ENCODE measurements at places on chromosomes 1 and 21. TPM values are rescaled to one million over a fixed set of nuclear protein-coding genes. Genes with fewer than 3 reads are reported as not detected.

The TTC39A gene
- 11.6 TPM for total RNA-seq

The DNALI1 gene
- 4.0 TPM for total RNA-seq

The NECTIN4 gene
- not detected for total RNA-seq

The TSSK3 gene
- total RNA-seq = 3.7 TPM

The LCE3D gene
- total RNA-seq = not detected

The AMY1A gene
- not detected for total RNA-seq

The GPATCH2 gene
- total RNA-seq = 15.7 TPM

The AADACL4 gene
- total RNA-seq = not detected

The HOOK1 gene
- 9.1 TPM for total RNA-seq

The CYP2J2 gene
- total RNA-seq = 0.52 TPM

The KIAA1614 gene
- 1.1 TPM for total RNA-seq

The MAP1LC3C gene
- total RNA-seq = 1.3 TPM

The SLC30A2 gene
- 0.17 TPM for total RNA-seq

The BCL2L15 gene
- total RNA-seq = not detected

The FTCD gene
- total RNA-seq = not detected
